ENCODE measurements at places on chromosomes 4 and X. TPM values are rescaled to one million over a fixed set of nuclear protein-coding genes. Genes with fewer than 3 reads are reported as not detected.

Gene SASH3
- 18.3 TPM for total RNA-seq

DNA sequence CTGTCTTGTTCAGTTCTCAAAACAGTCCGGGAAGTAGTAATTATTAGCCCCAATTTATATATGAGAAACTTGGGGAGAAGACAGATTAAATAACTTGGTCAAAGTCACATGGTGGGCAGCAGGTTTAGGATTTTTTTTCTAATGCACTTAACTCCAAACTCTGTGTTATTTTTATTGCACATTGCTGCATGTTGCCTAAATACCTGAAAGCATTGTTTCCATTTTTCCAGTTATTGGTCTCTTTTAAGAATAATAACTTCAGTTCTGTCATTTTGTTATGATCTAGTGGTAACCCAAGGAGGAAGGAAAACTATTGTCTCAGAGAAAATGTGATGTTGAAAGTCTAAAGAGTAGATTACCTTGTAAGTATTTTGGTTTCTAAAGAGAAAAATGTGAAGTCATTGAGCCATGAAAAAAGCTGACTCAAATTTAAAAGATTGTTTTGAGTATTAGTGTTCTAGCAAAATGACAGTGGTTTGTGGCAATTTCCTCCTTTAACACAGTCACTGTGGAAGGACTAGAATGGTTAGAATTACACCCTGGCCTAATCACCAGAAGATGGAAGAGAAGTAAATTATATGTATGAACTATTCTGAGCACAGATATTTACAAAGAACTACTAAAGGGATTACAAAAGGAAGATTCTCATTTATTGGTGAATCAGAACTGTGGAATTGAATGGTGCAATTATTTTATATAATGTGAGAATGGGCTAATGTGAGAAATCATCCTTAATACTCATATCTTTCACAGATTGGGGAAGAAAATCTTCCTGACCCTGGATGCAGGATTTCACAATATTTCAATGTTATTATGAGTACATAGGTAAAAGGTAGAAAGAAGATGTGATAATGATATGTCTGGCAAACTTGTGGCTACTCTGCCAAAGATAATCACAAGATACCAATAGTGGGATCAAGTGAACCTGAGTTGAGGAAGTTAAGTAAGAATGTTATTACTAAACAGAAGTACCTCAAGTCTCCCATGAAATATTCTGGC is 21.7 kb upstream of the CXCL8 start:
- DNase-seq = no peak

DNA sequence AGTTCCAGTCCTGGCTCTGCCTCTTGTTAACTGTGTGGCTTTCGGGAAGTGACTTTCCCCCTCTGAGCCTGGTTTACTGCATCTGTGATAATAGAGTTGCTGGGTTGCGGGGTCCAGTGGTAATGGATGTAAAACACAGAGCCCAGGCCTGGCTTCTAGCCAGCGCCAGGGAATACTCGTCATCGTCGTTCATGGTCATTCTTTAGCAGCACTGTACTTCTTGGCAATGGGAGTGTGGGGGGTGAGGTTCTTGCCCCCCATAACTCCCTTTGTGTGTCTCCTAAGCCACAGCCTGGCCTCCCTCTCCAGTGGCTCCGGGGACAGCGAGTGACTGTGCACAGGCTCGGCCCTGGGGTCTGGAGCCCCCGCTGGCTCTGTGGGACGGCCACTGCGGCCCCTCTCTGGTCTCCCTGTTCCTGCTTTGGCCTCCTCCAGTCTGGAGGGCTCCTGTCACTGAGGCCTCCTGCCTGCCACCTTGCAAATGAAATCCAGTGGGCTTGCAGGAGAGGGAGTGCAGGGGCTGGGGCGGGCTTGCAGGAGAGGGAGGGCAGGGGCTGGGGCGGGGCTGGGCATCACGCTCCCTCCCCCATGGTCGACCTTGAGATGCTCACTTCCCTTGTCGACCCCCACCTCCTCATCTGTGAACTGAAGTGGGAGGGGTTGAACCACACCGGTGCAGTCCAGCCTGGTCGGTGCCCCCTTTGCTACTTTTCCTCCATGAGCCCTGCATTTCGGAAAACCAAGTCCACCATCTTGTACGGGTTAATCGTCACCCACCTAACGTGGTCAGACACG is 13.2 kb downstream of the PSAPL1 start:
- DNase-seq = no peak

GRCh38 chr4:98958065-98958464 is 29.1 kb upstream of the EIF4E start:
- DNase-seq = no peak

- DNase-seq = no peak
Measured at GRCh38 chrX:123291623-123292022, 107.5 kb downstream of the GRIA3 start.

Gene LDB2
- 22.6 TPM for total RNA-seq

Data from adrenal gland (tissue), 19 donors.